ENCODE measurements at places on chromosomes 12 and 14. TPM values are rescaled to one million over a fixed set of nuclear protein-coding genes. Genes with fewer than 3 reads are reported as not detected.

The SLCO1C1 gene
- not detected for total RNA-seq

The ANKRD33 gene
- total RNA-seq, result 0.11 TPM

The CARMIL3 gene
- total RNA-seq, result 0.12 TPM

The PRIMA1 gene
- total RNA-seq, result not detected

The EPYC gene
- not detected for total RNA-seq

The GPR162 gene
- total RNA-seq, result 6.0 TPM

The GPR84 gene
- not detected for total RNA-seq

The SLC10A1 gene
- total RNA-seq, result not detected

The CCDC184 gene
- total RNA-seq, result 0.22 TPM

The EXD2 gene
- total RNA-seq, result 23.1 TPM

The MUCL1 gene
- not detected for total RNA-seq

The CLEC4C gene
- not detected for total RNA-seq

The RPL10L gene
- total RNA-seq, result not detected

The LUM gene
- total RNA-seq, result 186 TPM

The C1S gene
- 248 TPM for total RNA-seq

The C12orf50 gene
- total RNA-seq, result not detected

The PAH gene
- under 0.01 TPM for total RNA-seq

The BMP4 gene
- 0.75 TPM for total RNA-seq

The C1R gene
- 27.1 TPM for total RNA-seq

The SAMD15 gene
- total RNA-seq, result 2.2 TPM
